Activated CD8-positive, alpha-beta memory T cell treated with anti-CD3 and anti-CD28 coated beads, Interleukin-2, amount 50 U/mL, for 48 hours (primary cell): ENCODE measurements at places on chromosomes 2 and 18.

- DNase-seq = no peak
Measured at GRCh38 chr2:80670763-80671162, 366.2 kb upstream of the LRRTM1 start.

DNA sequence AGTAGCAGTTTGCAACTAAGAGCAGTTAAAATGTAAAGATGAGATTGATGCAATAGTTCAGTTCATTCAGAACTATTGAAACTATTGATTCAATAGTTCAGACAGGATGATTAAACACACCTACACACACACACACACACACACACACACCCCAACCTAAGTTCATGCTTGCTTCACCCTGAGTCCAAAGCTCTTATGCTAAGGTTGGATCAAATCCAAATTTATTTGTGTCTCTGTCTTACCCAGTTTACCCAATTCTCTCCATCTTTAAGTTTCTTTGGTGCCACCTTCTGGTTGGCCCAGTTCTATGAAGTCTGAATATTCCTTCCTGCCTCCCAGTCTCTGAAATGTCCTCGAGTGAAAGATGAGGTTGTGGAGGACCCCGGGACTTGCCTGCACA is 5.1 kb downstream of the SERPINB8 start:
- DNase-seq = no peak

GRCh38 chr2:143946436-143947391 is 573.2 kb downstream of the ZEB2 start:
- DNase-seq = no peak

GRCh38 chr18:69447886-69448285 is 47.2 kb downstream of the DOK6 start:
- no peak for DNase-seq

DNA sequence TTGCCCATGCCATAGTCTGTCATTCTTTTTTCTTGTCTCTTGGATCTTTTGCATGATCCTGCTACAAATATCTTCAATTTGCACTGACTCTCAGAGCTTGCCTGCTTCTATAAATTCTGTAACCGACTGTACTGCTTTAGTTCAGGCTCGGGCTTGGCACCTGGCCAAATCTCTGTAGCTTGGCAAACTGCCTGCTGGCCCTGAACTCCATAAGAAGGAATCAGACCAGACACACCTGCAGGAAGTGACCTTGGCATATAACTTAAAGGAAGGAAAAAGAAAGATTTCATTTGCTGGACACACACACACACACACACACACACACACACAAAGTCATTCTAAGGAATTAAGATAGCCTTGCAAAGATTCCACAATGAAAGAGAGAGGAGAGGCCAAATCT is 291.2 kb upstream of the DDX18 start:
- DNase-seq = no peak

DNA sequence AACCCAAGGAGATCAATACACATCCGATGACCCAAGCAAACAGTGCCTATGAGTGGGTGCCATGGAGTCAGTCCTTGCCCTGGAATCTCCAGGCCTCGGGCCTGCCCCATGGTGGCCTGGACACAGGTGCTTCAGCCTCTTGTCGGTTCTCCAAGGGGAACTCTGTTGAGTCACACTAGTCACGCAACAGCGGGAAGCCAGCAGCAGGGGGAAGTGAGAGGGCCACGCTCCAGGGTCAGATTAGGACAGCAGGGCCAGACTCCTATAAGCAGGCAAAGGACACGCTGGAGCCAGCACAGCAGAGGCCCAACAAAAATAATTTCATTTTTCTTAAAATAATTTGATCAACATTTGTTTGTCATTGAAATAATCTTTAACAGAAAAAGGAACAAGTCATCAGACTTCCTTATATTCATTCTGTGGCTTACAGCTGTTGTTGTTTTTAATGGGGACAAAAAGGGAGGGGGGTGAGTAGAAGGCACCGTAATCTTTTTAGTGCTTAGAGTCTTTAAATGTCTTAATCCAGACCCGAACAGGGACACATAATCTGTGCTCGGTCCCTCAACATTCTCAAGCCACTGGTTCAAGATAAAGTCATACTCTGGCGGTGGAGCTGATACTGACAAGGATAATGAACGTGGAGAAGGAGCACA is 16.4 kb upstream of the ARMC9 start:
- peak; percentile 43 for DNase-seq

- no peak for DNase-seq
Measured at GRCh38 chr2:14626873-14627272, 5.6 kb upstream of the LRATD1 start.

GRCh38 chr18:79465392-79465991 is 69.8 kb downstream of the NFATC1 start:
- DNase-seq = no peak

DNA sequence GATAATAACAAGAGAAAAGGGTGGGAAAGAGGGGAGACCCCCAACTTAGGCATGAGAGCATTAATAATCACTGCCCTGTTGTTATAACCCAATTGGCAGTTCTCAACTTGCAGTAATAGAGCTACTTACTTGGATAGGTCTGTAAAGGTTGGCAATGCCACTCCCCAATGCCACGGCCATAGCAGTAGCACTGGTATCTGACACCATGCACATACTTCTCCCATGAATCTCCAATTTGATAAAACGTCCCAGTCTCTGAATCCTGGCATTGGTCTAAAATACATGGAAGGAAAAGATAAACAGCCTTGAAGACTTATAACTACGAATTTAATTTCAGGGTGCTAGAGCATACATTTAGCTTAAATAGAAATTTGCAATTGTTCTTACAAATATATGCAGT is 16.8 kb downstream of the FN1 start:
- no peak for DNase-seq

- DNase-seq = no peak
Measured at GRCh38 chr2:16908656-16909055, 243.0 kb upstream of the CYRIA start.

DNA sequence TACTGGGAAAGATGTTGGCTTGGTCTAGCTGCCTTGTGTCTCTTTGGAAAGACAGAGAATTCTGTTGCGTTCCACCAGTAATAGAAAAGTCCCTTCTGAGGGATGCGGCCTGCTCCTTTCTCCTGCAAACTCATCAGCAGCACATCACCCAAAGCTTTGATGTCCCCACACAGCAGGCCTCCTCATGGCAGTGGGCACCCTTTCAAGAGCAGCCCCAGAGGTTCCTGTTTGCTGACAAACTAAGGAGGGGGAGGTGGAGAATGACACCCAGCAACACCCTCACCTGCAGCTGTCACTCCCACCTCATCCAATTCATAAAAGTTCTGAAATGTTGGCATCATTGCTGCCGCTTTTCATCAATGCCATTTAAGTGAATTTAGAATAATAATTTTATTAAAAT is 556.6 kb downstream of the BCL11A start:
- DNase-seq = no peak

GRCh38 chr2:235924675-235925063 is 243.5 kb downstream of the GBX2 start:
- DNase-seq = no peak

DNA sequence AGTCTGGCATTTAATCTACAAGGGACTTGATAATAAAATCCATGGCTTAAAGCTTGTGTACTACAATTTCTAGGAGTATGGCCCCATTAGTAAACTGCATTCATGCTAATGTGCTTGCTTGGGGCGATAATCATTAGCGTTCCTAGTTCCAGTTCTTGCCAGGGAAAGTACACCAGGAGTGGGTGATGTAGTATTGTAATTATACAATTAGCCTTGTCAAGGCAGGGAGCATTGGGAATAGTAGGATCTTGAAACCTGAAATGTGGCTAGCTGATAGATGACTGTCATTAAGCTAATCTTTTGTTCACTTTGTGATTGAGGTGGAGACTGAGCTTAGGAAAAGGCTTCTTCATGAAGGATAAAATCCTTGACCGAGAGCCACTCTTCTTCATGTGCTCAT is 989.2 kb downstream of the CPS1 start:
- DNase-seq = no peak

DNA sequence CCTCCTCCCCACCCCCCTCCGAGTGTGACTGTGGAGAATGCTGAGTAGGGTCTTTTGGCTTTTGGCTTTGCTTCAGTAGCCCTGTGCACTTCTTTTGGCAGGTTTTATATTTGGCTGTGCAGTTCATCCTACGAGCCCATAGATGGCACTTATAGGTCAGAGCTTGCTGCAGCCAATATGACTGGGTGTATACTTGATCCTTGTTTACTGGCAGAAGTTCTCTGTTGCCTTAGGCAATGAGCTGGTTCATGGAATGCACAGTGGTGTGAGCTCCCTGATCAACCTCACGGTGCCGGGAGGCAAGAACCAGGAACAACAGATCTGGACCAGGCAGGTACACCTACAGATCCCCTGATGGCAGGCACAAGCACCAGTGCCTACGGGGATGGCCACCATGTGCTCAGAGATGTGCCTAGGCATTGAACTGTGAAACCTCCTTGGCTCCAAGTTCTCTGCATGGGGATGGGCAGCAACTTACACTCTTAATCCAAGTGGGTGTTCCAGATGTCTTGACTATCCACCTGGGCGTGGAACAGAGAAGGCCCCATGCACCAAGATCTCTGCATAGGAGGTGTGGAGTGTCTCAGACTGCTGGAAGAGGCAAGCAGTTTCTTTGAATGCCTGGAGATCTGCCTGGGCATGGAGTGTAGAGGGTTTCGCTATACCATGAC is 190.4 kb downstream of the KIAA1328 start:
- no peak for DNase-seq

DNA sequence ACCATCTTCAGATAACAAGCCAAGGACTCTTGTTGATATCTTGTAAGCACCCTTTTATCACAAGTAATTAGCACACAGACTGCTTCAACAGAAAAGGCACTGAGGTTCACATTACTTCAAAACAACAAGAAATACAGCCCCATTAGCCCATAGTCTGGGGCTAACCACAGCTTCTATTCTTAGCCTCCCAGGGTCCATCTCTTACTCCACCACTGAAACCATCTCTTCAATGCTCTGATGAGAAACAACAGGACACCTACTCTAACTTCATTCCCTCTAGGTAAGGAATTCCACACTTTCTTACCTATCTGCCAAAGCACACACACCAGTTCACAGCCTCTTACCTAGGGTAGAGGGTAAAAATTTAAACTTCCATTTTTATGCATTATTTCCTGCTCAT is 26.4 kb upstream of the CYTIP start:
- DNase-seq = no peak

DNA sequence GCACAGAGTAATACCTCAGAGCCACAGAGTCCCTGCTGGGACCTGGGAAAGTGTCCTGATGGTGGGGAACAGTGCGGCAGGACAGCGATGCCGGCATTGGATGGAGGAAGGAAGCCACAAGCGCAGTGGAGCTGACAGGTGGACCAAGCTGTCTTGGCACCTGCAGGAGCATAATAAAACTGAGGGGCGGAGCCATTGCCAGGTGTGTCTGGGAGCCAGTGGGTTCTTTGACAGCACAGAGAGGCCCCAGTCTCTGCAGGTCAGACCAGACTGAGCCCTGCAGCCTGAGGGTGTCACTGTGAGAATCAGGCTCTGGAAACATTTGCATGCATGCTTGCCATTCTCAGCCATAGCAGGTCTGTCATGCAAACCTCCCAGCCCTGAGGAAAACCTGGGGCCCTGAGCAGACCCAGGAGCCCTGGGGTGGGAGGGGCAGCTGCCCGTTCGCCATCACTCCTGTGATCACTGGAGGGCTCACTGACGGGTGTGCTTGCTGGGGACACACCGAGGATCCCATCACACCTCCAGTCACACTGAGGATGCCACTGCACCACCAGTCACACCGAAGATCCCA is 210.5 kb upstream of the HDAC4 start:
- peak; percentile 26 for DNase-seq

- no peak for DNase-seq
Measured at GRCh38 chr2:223048519-223048918, 3.5 kb upstream of the KCNE4 start.

DNA sequence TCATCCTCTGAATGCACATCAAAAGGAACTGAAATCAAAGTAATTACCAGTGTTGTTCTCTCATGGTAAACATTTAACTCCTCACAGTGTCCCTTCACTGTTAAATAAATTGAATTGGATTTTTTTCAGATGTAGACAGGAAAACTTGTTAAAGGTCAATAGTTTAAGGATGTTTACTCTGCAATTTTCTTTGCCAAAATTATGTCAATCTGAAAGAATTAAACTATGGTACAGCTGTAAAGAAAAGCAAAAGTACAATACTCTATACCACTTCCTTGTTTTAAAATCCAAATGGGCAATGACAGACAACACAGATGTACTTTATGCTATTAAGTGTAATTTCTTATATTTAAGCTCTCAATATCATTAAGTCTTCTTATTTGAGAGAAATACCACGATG is 153.2 kb downstream of the WDPCP start:
- DNase-seq = no peak

GRCh38 chr2:85438201-85439024 is 19.9 kb downstream of the SH2D6 start:
- DNase-seq = no peak

- DNase-seq = no peak
Measured at GRCh38 chr2:164314148-164314547, 307.1 kb downstream of the GRB14 start.

DNA sequence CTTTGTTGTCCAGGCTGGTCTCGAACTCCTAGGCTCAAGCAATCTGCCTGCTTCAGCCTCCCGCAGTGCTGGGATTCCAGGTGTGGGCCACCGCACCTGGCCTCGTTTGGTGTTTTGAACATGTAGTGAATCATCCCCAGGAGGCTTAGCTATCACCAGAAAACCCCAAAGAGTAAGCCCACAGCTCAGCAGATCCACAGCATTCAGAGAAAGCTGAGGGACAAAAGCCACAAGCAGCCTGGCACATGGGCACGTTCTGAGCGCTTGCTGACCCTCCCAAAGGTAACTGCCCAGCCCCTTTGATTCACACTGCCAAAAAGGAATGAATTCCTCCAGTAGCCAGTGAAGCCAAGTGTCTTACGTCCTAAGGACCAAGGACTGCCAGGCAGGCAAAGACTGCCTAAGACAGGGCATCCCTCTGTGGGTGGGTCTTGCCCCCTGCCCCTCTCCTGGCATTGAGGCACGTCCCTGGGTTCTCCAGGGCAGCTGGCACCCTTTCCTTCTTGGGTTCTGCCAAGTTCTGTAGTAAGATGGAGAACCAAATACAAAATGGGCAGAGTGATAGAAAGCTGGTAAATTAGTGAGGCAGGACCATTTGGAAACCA is 31.7 kb downstream of the MBP start:
- DNase-seq = peak; percentile 60

GRCh38 chr2:217793566-217794132 is 209.1 kb downstream of the TNS1 start:
- peak; percentile 20 for DNase-seq

DNA sequence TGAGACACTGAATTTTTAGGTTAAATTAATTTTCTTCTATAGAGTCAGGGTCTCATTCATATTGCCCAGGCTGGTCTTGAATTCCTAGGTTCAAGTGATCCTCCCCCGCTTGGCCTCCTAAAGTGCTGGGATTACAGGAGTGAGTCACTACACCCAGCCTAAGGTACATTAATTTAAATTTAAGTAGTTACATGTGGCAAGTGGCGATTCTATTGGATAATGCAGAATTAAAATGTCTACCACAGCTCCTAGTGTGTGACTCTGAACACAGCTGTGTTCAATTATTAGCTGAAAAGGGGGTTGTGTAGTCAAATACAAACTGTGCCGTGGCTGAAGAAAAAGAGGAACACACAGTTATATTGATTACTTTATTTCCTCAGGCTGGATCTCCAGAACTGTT is 2.2 kb upstream of the CAD start:
- DNase-seq = no peak
